ENCODE measurements at places on chromosomes 5 and 9. TPM values are rescaled to one million over a fixed set of nuclear protein-coding genes. Genes with fewer than 3 reads are reported as not detected.

DNA sequence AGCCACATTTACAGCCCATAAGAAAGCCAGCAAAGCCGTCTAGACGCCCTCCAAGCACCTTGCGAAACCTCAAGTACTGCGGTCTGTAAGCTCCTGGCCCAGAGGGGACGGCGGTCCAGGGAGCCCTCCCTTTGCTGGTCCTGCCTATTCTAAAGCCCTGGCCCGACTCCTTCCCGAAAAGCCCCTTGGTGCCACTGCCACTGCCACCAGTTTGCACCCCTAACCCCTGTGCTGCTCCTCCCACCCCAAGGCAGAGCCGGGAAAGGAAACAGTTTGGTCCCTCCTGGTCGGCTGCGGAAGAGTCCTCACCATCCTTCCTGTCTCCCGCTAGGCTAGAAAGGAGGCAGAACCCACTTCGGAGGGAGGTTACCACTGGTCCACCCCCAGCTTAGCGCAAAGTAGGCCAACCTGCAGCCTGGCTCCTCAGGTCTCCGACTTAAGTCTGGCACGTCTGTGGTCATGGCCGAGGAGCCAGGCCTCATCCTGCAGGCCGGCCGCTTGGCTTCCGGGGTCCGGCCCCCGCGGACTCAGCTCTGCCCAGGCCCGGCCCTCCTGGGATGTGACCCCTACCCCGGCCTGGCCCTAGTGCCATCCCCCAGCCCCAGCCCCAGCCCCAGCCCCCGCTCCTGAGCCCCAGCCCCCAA lies 916 bp downstream of the TOR1A start:
- ATAC-seq, result peak; percentile 25

- ATAC-seq, result no peak
Measured at GRCh38 chr5:35319333-35320002, 89.2 kb upstream of the PRLR start.

DNA sequence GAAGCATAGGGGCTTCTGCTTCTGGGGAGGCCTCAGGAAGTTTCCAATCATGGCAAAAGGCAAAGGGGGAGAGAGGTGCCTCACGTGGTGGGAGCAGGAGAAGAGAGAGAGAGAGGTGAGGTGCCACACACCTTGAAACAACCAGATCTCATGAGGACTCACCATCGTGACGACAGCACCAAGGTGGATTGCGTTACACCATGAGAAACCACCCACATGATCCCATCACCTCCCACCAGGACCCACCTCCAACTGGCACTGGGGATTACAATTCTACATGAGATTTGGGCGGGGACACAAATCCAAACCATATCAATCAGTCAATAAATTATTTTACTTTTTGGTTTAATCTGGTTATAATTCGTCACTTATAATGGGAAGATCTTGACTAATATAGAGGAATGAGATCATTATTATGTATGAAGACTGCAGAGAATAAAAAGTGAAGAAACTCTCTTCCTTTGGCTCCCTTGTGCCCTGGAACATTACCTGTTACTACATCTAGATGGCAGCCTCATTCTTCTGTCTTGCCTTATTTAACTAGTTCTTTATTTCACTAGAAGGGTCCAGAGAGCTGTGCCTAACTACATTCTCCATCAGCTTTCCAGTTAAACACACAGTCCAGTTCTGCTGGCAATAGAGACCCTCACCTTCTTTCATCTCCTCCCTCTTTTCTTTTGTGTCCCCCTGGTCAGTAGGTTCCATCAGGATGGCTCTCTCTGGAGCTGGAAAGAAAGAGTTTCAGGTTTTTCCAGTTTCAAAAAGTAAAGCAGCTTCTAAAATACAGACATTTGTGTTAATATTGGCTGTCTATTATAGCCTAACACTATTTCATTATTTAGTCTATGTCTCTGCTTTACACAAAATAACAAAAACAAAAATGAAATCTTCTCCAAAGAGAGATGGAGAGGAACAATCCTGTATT lies 21.7 kb upstream of the SPINK7 start:
- ATAC-seq, result no peak

GRCh38 chr5:99005506-99005905 lies 76.7 kb upstream of the CHD1 start:
- peak; percentile 34 for ATAC-seq

The TCF7 gene
- 4.4 TPM for total RNA-seq

GRCh38 chr9:15248081-15248480 lies 58.9 kb downstream of the TTC39B start:
- no peak for ATAC-seq
